ENCODE measurements at places on chromosomes 2 and 18.

GRCh38 chr2:207046724-207047123 is 107.4 kb downstream of the CPO start:
- DNase-seq = no peak

GRCh38 chr2:240596491-240596931 is 10.0 kb downstream of the CAPN10 start:
- DNase-seq = no peak

DNA sequence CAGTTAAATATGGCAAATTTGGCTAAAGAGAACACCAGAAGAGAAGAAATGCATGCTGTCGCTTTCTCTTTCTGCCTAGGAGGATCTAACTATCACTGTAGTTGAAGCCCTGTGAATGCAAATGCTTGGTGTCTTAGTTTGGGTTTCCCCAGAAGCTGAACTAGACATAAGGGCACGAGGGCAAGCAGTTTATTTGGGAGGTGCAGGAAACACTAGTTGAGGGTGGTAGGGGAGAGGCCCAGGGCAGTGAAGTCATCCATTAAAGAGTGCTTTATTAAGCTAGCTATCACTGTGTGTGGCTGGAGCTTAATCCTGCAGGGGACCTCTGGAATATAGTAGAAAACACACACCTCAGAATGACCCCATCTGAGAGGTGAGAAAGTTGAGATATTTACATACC is 639.8 kb upstream of the ZEB2 start:
- DNase-seq = no peak

DNA sequence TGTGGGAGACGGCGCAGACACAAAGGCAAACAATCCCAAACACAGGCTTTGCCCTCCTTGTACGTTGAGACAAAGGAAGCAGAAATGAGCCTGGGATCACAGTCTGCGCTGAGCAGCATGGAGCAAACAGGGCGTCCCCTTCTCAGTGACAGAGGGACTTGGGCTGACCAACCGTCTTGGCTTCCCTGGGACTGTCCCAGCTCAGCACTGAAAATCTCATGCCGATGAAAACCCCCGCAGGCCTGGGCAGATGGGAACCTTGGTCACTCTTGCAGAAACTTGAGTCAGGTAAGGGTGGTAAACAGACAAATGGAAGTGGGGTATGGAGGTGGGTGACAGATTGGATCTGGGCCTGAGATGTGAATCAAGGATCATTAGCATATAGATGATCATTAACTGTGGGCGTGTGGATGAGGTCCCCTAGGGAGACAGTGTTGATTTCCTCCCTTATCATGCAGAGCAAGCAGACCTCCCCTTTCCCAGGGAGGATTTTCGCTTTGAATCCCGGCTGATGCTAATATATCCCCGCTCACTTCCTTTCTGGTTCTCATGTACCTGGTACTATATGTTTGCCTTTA is 19.1 kb upstream of the SH3BP4 start:
- DNase-seq = no peak

GRCh38 chr2:221480163-221480562 is 91.9 kb downstream of the EPHA4 start:
- no peak for DNase-seq

All from hematopoietic multipotent progenitor cell treated with erythropoietin and hydrocortisone succinate and interleukin-3 and kit ligand, for 15 days (in vitro differentiated cells).